ENCODE measurements at places on chromosomes 12 and 14.

GRCh38 chr12:11771895-11772502 is 122.5 kb downstream of the ETV6 start:
- DNase-seq = no peak

- DNase-seq = no peak
These were observed 197.4 kb upstream of the DIO3 start for GRCh38 chr14:101363880-101364391.

DNA sequence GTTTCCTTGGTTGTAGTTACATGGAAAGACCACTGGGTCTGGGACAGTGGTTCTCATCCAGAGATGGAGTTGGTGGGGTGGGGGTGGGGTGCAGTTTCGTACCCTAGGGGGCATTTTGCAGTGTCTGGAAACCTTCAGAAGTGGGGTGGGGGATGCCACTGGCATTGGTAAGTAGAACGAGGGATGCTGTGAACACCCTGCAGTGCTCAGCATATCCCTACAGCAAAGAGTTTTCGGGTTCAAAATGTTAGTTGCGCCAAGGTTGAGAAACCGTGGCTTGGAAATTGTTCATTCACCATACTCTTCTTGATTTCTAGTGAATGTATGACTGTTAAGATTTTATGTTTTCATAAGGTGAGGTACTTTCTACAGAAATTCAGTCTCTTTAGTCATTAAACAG is 28.7 kb downstream of the TRAF3 start:
- no peak for DNase-seq

- DNase-seq = no peak
These were observed 242.3 kb downstream of the SUDS3 start for GRCh38 chr12:118618695-118619094.

- DNase-seq = no peak
These were observed 50.6 kb upstream of the HIGD1C start for GRCh38 chr12:50901685-50902113.

DNA sequence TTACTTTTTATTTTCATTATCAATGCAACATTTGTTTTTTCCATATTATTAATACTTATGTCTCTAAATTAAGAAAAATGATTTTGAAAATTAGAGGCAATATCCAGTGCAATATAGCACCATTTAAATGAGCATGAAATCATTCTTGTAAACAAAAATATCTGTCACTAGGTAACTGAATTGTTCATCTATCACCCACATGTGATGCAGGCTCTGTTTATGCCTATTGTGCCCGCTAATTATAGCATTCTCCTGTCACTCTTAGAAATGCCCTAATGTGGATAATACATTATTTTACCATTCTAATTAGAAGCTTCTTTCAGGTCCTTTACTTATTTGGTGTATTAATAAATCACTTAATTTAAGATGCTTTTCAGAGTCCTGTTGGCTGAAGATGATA is 1332.4 kb downstream of the AACS start:
- no peak for DNase-seq

- DNase-seq = no peak
These were observed 178.5 kb upstream of the OR4E1 start for GRCh38 chr14:21852061-21852664.

GRCh38 chr12:52822771-52823510 is 9.0 kb upstream of the KRT4 start:
- DNase-seq = no peak

DNA sequence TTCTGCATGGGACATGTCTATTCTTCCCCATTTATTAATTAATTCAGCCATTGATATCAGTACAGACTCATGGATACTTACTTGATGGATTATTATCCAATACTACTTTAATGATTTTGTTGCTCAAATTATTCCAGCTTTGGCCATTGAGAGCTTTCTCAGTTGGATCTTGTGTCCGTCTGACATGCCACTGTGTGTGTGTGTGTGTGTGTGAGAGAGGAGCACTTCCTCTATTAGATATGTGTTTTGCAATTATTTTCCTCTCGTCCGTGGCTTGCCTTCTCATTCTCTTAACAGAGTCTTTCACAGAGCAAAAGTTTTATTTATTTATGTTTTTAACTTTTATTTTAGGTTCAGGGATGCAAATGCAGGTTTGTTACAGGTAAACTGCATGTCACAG is 194.2 kb downstream of the ADGRD1 start:
- DNase-seq = no peak

- peak; percentile 37 for DNase-seq
These were observed 64.5 kb upstream of the DAAM1 start for GRCh38 chr14:59123975-59124374.

DNA sequence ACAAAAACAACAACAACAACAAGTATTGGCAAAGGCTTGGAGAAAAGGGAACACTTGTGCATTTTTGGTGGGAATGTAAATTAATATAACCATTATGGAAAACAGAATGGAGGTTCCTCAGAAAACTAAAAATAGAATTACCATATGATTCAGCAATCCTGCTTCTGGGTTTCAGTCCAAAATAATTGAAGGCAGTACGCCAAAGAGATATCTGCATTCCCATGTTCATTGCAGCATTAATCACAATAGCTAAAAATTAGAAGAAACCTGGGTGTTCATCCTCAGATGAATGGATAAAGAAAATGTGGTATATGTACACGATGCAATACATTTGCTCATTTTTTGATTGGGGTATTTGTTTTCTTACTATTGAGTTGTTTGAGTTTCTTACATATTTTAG is 813.0 kb downstream of the NRXN3 start:
- no peak for DNase-seq

DNA sequence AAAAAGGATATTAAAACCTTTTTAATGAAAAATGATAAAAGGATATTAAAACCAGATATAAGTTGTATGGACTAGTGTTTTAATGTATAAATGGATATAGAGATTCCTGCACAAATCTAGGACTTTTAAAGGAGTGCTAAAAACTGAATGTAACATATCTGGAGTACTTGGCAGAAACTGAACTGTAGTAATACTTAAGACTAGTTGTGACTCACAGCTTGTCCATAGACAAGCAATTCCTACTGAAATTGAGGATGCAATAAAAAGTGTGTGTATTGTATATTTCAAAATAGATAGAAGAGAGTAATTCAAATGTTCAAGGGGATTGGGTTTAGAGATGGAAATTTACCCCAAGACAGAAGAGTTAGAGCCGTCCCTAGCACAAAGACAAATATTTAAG is 59.6 kb downstream of the FBXO33 start:
- DNase-seq = no peak

- no peak for DNase-seq
These were observed 52.3 kb downstream of the E2F7 start for GRCh38 chr12:77013091-77013490.

DNA sequence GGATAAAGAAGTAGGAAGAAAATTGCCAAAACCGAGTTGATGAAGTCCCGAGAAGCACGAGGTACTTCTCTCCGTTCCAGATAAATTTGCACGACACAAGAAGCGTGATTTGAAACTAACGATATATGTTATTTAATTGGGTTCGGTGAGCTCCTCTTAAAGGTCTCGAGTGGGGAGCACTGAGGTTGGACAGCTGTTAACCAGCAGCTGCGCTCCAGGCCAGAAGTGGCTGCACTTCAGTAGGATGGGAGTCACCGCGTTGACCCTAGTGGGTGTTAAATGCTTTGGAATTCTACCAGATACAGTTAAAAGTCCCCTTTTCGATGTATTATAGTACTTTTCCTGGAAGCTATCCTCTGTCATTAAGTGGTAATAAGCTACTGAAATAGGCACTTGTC is 953 bp upstream of the DCAF5 start:
- peak; percentile 62 for DNase-seq

DNA sequence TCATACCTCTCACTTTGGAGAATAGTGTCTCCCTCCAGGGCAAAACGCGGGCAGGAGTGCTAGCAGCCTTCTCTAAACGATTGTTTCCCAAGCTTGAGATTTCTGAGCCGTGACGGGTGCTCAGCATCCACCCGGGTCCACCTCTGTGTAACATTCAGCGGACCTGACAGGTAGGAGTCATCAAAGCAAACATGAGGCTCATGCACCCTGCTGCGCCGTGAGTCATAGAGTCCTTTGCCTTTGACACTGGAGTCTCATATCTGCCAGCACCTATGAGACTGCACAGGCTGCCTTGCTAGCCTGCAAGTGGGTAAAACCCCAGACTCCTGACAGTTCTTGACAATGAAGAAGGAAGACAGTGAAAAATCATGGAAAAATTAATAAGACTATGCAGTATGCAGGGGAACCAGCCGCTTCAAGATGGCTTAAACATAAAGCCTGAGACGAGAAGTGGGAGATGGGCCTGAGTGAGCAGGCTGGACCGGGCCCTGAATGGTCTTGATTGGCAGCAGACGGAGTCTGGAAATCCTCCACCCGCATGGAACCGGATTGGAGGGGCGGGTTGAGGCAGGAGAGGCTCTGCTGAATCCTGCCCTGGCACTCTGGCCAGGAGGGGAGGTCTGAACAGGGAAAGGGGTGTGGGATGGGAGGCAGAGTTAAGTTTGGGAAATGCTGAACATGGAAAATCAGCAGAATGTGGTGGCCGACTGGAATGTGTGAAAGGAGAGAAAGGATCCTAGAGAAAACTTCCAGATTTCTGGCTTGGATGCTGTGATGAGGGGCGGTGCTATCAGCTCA is 54.2 kb downstream of the LGMN start:
- DNase-seq = peak; percentile 55

- DNase-seq = peak; percentile 44
These were observed 12.2 kb downstream of the MMP14 start for GRCh38 chr14:22848351-22849164.

DNA sequence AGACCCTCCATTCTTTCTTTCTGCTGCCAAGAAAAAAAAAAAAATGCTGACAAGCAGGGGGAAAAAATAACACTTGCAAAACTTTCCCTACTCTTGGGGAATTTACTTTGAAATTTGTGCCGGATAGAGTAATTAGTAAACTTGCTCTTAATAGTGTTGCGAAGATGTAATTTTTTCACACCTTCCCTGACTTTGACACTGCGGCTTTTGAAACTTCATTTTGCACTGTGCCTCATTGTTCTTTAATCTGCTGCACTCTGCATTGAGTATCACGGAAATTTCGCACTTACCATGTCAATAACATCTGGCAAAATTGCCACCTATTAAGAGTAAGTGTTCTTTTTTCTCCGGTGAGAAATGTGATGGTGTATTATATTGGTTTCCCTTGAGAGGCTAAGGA is 596.1 kb downstream of the VRK1 start:
- no peak for DNase-seq

DNA sequence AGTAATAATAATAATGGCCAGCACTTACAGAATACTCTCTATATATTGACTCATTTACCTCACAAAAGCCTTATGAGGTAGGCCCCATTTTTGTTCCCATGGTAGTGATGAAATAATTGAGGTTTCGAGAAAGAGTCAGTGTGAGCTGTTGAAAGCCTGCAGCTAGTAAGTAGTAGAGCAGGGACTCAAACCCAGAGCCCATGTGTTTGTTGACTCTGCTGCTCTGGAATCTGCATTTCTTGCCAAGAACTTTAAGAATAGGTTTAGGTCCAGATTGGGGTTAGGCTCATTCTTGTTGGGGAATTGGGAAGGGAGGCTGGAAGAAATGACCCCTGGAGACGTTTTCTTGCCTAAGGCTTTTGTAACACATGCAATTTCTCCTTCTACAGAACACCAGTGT is 27.9 kb downstream of the DYRK4 start:
- DNase-seq = no peak

DNA sequence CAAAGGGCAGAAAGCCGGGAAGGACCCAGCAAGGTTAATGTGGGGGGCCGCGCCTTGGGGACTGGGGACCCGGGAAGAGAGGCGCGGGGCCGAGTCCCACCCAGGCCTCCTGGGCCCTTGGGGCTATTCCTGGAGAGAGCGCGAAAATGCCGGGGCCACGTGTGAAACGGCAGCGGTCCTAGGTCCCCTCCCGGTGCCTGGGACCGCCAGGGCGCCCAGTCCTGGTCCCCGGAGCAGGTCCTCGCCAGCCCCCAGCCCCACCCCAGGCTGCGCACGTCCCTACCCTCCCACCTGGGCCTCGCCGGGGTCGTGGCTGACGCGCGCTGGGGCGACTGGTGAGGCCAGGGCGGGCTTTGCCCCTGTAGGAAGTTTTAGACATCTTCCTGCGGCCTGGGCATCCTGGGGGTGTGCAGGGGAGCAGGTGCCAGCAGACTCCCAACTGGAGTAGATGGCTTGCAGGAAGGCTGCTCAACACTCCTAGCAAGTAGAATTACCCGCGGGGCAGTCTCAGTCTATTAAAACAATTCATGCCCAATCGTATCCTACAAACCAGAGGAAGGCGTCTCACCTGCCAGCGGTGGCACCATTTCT is 708 bp downstream of the FAR2 start:
- DNase-seq = no peak

DNA sequence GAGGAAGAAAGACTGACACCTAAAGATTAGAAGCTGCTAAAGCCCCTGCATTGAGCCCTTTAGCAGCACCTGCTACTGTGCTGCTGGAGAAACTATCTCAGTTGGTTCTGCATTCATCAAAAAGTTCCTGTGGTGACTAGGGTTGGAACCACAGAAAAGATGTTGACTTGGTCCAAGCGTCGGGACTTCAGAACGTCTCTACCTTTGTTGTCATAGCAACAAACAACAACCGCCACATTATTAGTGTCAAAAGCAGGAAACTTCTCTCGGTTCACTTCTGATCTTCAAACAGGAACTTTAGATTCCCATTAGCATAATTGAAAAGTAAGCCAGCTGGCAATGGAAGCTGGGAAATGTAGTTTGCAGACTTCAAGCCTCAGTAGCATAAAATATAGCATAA is 368.0 kb downstream of the SEC23A start:
- no peak for DNase-seq

- DNase-seq = no peak
These were observed 33.8 kb downstream of the VRK1 start for GRCh38 chr14:96830946-96831345.

- no peak for DNase-seq
These were observed 34.7 kb downstream of the RTL1 start for GRCh38 chr14:100868621-100869370.

- no peak for DNase-seq
These were observed 798.1 kb downstream of the NRXN3 start for GRCh38 chr14:78968265-78968664.

DNA sequence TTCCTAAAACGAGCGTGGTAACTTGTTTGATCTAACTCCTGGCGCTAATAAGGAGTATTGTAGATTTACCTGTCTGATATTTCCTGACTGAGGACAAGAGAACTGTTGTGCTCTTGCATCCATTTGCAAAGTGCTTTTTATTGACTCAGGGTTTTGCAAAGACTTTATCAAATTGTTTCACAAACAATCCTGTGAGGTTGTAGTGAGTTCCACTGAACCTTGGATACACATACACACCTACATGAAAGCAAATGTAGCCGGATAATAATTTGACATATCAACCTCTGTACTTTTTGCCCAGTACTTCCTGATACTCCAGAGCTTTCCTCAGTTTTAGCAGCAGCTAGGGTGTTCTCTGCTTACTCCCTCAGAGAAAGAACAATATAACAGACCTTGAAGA is 6.7 kb upstream of the PTGER2 start:
- no peak for DNase-seq

DNA sequence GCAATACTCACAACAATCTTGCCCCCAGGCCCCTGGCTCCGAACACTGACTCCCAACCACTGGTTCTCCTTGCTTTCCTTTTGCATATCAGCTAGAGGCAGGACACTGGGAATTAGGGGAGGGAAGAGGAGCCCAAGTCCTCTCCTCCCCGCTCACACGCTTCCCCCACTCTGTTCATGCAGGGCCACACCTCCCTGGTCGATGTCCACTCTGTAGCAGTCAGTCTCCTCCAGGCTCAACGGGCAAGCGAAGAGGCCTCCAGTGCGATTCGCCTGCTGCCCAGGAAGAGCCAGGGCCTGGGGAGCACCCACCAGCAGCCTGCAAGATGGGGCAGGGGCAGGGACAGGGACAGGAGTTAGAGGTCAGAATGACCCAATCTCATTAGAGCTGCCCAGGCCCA is 4.8 kb downstream of the ITGA7 start:
- no peak for DNase-seq

- DNase-seq = no peak
These were observed 92.7 kb downstream of the CACNA1C start for GRCh38 chr12:2145433-2145998.

Data from NCI-H1092 treated with DMSO at 0.1 percent for 48 hours (cell line).